ENCODE measurements at places on chromosomes 2 and 18.

DNA sequence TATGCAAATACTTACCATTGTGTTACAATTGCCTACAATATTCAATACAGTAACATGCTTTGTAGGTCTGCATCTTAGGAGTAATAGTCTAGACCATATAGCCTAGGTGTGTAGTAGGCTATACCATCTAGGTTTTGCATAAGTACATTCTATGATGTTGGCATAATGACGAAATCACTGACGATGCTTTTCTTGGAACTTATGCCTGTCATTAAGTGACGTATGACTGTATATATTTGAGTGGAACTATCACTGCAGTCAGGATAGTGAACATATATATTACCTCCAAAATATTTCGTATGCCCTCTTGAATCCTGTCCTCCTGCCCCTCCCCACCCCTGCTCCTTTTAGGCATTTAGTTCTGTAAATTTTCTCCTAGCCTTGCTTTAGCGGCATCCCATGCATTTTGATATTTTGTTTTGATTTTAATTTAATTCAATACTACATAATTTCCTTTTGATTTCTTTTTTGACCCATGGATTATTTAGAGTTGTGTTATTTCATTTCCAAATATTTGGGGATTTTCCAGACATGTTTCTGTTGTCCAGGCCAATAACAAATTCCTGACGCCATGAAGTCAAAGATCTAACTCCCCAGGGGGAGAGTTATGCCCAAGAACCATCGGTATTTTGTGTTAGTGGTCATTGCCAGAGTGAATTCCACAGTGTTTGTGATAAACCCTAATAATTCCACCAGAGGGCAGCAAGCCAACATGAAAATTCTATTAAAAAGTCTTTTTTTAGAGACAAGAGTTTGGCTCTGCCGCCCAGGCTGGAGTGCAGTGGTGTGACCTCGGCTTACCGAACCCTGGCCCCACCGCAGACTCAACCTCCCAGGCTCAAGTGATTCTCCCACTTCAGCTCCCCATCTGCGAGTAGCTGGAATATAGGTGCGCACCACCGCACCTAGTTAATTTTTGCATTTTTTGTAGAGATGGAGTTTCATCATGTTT is 24.2 kb upstream of the CASP8 start:
- DNase-seq: peak; percentile 46

DNA sequence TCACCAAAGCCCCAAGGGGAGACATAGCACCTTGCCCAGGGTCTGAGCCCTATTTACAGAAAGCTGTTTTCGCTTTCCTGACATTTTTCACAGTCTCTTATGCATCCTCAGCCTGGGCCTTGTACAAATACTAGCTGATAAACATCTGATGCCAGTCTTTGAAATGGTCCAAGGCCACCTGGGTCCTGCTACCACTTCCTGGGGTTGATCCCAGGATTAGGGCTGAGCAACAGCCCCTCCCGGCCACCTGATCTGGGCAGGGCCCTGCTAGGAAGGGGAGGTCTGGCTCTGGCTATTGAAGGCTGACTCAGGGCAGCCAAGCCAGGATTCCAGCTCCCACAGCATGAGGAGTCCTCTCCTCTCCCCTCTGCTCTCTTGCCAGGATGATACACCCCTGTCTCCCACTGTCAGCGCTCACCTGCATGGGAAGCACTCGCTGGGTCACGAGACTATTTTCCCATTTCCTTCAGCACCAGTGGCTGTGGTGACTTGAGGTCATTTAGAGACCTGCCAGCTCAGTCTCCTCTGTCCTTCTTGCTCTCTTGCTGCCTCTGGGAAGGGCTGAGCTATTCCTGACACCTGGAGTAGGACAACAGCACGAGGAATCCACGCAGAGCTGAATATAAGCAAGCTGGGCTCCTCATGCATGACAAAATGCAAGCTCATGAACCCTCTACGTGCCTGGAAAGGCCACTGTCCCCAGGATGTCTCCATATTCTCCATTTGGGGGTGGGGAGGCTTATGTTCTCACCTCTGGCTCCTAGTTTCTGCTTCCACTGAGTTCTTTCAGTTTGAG is 53.0 kb upstream of the LGALSL start:
- DNase-seq: no peak

DNA sequence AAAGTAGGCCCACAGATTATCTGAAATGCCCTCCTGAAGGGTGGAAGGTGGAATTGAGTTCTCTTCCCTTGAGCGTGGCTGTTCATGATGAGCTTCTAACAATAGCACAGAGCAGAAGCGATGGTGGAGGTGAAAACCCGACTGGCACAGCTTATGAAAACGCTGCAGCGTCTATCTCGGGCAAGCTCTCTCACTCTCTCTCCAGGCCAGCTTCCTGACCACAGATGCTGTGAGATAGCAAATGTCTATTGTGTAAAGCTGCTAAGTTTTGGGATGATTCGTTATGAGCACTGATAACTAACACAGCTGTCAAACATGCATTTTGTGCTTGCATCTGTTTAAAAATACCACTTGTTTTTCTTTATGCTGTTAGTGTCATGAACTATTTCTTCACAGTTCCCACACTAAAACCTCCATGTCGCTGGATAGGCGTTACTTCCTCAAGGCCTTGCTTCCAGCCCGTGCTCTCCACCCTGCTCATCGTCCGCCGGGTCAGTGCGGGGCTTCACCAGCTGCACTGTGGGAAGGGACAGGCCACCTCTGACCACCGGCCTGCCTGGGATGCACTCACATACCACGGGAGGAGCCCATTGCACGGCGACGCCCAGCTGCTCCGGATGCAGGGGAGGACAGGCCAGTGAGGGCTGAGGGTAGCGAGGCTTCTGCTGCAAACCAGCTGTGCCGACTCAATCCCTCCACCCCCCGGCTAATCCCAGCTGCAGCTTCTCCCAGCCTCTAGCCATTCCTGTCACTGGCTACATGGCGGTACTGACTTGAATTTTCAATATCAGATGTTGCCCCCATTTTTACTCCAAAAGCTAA is 60.0 kb upstream of the OTOS start:
- no peak for DNase-seq

GRCh38 chr18:78735131-78736014 is 244.2 kb upstream of the SALL3 start:
- no peak for DNase-seq

- no peak for DNase-seq
Measured at GRCh38 chr2:145303536-145303935, 783.6 kb upstream of the ZEB2 start.

DNA sequence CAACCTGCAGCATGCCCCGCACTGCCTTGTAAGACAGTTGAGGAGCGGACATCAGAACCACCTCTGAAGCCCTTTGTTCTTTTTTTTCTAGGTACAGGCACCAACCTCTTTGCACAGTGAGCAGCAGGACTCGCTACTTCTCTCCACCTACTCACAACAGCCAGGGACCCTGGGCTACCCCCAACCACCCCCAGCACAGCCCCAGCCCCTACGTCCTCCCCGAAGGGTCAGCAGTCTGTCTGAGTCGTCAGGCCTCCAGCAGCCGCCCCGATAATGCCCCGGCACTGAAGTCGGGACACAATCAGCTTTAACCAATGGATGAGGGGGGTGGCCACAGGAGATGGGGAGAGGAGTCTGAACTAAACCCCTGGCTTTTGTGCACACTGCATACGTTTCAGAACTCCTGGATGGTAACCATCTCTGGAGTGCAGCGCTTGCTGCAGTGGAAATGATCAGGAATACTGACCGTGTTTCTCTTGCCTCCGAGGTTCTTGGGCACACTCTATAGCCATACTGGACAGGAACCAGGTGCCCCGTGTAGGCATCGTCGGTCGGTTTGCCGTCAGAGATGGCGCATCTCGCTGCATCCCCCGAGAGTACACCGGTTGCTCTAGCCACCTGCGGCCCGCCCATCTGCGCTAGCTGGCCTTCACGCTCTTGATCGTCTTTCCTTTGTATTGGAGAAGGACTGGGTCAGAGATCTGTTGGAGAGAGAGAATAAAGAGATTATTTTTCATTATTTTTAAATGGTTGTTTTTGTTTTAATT is 6.6 kb upstream of the RPL31 start:
- DNase-seq: no peak
